ENCODE measurements at places on chromosomes 3 and 15.

GRCh38 chr15:66424963-66425612 is 38.4 kb downstream of the MAP2K1 start:
- no peak for DNase-seq

- DNase-seq = no peak
These were observed 414 bp upstream of the TMEM115 start for GRCh38 chr3:50359760-50360110.

GRCh38 chr3:112759210-112759609 is 87.5 kb downstream of the CD200R1L start:
- no peak for DNase-seq

DNA sequence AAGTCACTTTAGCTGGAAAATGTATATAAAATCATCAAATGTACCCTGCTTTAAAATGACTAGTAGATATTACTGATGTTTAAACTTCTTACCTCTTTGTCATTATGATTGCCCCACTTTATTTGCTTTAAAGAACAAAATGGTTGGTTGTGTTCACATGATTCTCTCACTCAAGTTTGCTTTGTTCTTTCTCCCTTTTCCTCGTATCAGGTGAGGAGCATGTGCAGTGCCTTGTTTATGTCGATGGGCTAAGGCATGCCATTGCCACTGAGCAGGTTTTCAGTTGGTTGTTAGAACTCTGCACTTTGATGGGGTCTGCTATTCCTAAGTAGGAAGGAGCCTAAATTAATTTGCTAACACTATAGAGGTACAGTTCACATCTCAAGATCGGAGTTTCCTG is 5.3 kb downstream of the MAP2K5 start:
- no peak for DNase-seq

- no peak for DNase-seq
These were observed 79.5 kb downstream of the KBTBD8 start for GRCh38 chr3:67077656-67078055.

DNA sequence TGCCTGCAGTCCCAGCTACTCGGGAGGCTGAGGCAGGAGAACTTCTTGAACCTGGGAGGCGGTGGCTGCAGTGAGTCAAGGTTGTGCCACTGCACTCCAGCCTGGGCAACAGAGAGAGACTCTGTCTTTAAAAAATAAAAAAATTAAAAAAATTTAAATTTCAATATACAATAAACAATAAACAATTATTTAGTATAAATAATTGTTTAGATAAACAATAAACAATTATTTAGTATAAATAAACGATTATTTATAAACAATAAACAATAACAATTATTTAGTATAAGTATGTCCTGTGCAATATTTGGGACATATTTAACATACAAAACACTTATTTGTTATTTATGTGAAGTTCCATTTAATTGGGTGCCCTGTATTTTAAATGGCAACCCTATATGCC is 119.6 kb downstream of the XXYLT1 start:
- no peak for DNase-seq

GRCh38 chr3:145939431-145939830 is 221.6 kb downstream of the PLOD2 start:
- DNase-seq = no peak

DNA sequence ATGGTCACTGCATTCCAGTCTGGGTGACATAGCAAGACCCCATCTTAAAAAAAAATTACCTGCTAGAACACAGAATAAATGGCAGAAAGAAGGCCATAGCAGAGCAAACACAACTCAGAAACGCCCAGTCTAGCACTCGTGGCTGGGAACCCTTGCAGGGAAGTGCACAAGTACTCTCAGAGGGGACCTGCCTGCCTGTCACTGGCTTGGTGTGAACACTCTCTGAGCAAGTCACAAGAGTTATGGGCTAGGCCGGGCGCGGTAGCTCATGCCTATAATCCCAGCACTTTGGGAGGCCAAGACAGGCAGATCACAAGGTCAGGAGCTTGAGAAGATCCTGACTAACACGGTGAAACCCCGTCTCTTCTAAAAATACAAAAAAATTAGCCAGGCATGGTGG is 17.2 kb downstream of the SFMBT1 start:
- no peak for DNase-seq

DNA sequence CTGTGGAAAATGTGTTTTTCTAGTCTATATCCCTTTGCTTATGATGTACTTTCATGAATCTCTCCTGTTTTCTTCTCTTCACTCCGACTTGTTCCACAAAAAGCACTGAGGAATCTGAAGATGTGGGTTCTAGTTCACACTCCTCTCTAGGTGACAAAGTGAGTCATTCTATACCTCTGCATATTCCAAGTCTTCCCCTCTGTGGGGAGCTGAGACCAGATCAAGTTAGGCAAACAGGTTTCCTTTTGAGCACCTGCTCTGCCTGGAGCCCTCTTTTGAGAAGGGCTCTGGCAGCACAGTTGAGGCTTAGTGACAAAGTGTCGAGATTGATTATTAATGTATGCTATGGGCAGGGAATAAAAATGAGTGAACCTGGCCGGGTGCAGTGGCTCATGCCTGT is 82.4 kb upstream of the VGLL4 start:
- no peak for DNase-seq

DNA sequence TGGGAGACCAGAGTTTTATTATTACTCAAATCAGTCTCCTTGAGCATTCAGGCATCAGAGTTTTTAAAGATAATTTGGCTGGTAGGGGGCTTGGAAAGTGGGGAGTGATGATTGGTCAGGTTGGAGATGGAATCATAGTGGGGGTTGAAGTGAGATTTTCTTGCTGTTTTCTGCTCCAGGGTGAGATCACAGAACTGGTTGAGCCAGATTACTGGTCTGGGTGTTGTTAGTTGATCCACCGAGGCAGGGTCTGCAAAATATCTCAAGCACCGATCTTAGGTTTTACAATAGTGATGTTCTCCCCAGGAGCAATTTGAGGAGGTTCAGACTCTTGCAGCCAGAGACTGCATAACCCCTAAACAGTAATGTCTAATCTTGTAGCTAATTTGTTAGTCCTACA is 141.0 kb downstream of the OTOL1 start:
- DNase-seq = no peak

DNA sequence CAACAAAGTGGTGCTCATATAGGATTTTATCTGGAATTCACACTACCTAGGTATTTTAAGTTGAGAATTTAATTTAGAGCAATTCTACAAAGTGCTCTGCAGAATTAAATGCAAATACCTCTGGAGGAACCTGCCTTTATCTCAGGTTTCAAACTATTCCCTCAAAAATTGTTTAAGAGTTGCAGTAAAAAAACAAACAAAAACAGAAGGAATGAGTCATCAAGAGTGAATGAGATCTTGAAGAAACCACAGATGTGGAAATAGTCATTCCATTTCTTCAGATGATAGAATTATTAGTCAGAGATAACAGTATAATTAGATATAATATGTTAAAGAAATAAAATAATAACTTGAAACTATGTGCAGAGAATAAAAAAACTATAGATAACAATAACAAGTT is 80.8 kb upstream of the SCN5A start:
- no peak for DNase-seq

GRCh38 chr3:25768851-25769250 is 14.4 kb downstream of the NGLY1 start:
- DNase-seq = no peak

GRCh38 chr3:123787133-123787532 is 97.0 kb downstream of the MYLK start:
- no peak for DNase-seq

DNA sequence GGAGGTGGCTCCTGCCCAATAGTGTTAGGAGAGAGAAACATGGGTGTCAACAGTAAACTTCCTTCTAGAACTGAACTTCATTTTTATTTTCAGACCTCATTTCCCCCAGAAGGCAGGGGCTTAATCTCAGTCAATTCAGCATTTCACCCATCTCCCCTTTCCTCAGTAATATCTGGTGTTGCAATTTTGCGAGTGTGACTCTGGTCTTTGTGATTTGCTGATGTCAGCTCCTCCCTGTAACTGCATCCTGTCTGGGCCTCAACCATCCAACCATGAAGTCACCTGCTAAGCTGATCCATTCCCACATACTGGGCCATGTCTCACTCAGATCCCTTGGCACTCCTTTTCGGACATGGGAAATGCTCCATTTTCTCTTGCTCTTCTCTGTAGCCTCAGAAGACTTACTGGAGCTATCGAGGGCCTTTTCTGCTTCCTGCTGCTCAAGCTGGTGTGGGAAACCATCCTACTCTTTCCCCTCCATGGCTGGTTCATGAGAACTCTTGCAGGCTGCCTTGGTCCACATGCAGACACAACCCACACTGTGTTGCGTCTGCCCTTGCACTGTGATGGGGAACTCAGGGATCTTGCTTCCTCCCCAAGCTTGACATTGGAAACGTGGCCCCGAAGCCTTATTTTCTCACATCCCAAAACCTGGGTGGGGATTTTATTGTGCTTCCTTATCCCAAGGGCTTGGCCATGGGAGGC is 24.6 kb downstream of the CCR4 start:
- DNase-seq = no peak

DNA sequence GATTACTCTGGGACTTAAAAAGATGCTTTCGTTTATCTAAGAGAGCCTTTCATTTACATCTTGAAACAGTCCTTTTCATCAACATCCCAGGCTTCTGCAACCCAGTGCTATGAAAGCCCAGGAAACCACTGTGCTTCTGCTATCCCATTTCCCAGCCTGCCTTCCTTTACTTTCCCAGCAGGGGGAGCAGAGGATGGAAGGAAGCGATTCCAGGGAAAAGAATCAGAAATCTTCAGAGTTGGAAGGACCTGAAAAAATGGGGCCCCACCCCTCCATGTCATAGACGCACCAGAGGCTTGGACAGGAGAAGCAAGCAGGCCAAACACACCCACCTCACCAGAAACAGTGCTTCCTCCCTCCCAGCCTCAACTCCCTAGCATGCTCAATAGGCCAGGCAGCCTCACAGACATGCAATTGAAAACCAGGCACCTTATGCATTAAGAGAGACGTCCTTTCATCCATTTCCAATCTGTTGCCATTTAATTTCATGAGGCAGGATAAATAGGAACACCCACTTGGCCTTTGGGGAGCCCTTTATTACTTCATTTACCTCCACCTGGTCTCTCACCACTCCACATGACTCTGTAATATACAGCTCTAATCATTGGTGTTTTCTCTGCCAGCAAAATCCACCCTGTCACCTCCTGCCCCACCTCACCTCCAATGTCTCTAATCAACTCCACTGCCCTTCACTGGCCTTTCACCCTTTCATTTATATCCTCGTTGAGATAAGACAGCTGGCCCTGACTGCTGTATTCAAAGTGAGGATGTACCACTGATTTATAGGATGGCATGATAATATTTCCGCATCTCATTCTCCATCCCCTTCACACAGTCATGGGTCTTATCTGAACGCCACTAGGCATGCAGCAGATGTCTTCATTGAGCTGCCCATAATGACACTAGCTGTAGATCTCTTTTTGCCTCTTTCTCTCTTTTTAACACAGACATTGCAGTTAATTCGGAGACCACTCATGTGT is 583.9 kb downstream of the NTRK3 start:
- no peak for DNase-seq

DNA sequence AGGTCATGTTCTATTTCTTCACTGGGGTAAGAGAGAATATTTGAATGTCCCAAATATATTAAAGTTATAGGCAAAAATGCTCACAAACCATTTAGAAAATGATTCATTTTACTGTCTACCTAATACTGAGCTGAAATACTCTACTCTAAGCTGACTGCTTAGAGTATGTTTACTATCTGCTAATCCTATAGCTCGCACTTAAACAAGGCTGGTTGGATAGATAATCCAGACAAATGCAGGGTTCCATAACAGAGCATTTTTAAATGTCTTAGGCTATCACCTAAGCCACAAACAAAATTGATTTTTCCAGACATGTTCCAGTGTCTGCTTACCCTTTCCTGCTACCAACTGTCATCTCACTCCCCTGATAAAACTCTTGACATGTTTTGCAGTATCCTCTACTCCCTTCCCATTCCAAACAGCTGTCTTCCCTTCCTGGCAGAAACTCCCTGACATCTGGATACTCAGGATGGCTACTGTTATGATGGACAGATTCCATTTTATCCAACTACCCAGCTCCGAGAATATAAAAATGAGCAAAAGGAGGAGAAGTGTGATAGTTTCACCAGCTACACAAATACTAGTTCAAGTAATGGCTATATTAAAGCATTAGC is 1034.7 kb downstream of the FHIT start:
- DNase-seq = no peak

GRCh38 chr15:88035381-88035780 is 221.2 kb downstream of the NTRK3 start:
- no peak for DNase-seq

GRCh38 chr15:71934446-71934845 is 124.1 kb downstream of the NR2E3 start:
- no peak for DNase-seq

DNA sequence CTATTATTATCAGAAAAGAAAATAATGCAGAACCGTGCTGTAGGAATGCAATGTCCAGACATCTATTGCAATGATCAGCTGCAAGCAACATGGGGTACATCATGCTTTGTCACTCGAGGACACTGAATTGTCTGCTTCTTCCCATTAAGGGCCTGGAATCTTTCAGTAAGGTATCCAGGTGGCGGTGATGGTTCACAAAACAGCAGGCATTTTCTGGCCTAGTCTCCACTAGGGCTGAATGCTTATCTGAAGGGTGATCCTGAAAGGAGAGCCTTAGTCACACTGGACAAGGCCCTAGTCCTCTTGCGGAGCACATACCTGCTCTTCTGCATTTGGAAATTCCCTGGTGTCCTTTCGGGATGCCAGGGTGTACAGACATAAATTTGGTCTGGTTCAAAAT is 21.2 kb downstream of the ITPR1 start:
- no peak for DNase-seq

GRCh38 chr3:128499724-128500275 is 6.8 kb upstream of the GATA2 start:
- no peak for DNase-seq

DNA sequence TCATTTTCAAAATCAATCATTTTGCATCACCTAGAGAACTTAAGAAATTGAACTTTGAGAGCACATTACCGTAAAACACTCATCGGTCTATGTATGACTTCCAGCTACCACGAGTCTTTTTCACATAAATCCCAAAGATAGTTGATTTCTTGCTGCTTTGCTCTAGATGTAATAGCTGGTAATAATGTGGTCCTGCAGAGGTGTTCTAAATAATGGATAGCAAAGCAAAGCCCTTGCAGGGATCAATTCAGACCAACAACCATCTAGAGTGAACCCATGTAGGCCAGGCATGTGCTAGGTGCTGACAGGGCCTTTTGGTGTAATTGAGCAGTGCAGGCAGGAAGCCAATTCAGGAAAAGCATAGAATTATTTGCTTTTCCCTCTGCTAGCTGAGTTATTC is 26.1 kb upstream of the C3orf80 start:
- DNase-seq = no peak

GRCh38 chr3:33004961-33005360 is 53.5 kb downstream of the CCR4 start:
- DNase-seq = no peak
